ENCODE measurements at places on chromosomes 5 and 9.

DNA sequence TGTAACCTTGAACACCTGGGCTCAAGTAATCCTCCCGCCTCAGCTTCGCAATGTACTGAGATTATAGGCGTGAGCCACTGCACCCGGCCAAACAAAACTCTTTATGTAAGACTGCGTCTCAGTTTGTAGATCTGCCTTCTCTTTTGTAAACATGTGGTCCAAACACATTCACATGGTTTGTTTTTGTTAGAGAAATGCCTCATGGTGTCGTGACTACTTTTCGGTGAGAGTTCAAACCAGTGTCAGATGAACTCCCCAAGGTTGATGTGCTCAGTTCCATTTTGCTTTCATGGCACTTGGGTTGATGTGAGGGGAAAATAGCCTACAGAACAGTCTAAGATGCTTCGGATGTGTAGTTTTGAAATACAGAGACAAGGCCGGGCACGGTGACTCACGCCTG is 231.6 kb downstream of the GOLPH3 start:
- DNase-seq = no peak

DNA sequence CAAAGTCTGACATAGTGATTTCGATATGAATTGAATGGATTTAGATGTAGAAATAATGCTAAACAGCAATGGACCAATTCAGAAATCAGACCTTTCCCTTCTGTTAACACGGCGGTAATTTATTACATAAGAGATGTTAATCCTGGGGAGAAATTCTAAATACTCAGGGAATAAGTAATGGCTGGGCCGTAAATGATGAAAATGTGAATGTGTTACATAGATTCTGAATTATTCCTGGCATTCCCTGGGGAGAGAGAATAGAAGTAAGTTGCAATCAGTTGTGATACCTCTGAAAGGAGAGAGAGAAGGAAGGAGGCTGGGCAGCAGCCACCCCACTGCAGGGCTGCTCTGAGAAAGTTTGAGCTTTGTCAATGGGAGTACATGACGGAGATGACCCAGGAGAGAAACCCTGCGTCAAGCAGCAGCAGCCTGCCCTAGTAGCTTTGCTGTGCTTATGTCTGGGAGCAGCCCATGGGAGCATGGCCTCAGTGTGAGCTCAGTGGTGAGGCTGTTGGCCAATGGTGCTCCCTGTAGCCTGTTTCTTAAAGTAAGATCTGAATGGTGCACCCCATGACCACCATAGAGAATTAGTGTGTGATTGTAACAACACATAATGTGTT is 420.1 kb downstream of the MTRR start:
- DNase-seq = no peak

DNA sequence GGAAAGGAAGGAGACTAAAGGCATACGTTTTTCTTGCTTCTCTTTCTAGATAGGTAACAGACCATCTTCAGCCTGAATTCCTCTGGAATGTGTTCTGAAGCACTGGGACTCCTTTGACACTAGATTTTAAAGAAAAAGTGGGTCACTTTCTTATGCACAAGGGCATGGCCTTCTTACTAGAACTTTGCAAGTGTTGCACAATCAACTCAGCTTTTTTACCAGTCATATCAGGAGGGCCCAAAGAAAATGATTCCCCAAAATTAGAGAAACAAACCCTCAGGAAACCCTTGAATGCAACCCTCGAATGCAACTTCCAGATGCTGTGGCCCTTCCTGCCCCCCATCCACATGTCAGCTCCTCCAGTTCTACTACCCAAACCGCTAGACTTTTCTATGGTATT is 93.9 kb downstream of the YTHDC2 start:
- DNase-seq = no peak

GRCh38 chr5:171310212-171310818 is 1.3 kb downstream of the TLX3 start:
- no peak for DNase-seq

DNA sequence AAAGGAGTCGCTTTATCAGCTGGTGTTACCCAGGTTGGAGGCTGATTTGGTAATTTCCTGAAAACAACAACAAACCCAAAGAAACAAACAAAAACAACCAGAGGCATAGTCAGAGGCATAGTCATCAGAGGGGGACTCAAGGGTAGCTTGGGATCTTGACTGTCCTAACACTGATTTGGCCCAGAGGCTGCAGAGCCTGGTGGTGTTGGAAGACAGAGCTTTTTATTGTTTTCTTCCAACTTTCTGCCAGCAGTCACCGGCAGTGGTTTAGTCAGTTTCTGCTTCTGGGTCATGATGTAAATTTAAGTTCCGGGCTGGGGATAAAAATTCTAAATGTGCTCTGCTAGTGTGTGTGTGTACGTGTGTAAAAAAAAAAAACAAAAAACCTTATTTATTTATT is 23.5 kb upstream of the NKX2-5 start:
- DNase-seq = no peak

DNA sequence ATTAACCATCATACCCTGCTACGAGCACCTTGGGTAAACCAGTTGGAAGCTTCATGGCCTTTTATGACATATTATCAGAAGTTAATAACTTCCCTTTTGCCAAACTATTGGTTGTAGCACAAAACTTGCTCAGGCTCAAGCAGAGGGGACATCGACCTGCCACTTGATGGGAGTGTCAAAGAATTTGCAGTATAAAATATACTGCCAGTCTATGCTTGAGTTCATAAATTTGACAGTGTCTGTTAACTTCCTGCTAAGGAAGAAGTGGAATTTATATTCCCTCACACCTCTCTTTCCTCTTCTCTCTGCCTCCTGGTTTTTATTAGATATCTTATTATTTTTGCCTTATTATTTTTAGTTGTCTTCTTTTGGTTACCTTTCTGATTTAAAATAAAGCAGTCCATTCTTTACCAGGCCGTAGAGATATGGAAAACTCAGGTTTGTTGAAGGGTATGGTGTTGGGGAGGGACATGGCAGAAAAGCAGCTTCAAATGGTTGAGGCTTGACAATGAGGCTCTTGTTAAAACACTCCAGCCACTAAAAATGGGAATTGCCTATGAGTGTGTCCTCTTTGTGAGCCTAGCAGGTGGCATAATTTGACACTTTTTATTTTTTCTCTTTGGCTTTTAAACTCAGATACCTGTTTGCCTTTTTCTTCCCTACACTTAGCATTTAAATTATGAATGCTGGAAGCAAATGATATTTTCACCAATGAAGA is 298.0 kb downstream of the DOCK8 start:
- DNase-seq = no peak

GRCh38 chr9:18442629-18443491 is 31.1 kb upstream of the ADAMTSL1 start:
- peak; percentile 7 for DNase-seq

- no peak for DNase-seq
Measured at GRCh38 chr9:134618833-134619447, 22.7 kb upstream of the COL5A1 start.

DNA sequence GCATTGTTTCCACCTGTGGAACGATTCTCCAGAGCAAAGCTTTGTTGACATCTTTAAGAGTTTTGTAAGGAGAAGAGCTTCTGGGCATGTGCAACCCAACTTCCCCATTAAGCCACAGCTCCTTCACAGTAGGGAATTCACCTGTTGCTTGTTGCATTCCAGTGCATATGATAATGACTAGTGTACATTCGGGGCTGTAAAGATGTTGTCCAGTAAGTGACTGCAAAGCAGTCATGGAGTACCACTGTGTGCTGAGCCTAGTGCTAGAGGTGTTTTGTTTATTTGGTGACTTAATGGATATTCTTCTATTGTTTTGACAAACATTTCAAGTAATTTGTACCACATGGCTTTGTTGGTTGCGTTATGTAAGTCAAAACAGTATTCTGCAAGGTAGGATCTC is 12.8 kb downstream of the UGCG start:
- DNase-seq = no peak

- no peak for DNase-seq
Measured at GRCh38 chr9:124846969-124847368, 6.3 kb upstream of the WDR38 start.

DNA sequence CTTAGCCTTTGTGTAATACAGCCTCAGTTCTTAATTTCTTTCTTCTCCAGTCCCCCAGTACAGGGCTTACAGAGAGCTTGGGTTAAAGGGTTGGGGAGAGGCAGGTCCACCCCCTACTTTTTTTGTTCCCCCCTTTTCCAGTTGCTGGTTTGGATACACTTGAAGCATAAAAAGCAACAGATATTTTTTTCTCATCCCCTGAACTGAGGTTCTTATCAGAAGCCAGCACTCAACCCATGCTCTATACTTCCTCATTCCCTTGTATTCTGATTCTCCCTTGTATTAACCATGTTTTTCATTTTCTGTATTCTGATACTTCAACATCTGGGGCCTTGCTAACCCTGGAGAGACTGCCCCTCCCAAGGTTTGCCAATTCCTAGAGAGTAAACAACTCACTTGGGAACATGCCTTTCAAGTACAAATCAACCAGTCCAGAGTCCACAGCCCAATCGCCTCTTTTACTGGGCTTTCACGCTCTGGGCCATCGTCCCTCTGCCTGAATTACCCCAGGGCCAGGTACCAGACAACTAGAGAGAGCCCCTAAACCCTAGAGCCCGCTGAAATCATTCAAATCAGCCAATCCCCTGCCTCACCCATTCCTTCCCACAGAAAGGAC is 333.4 kb upstream of the PUM3 start:
- DNase-seq = no peak

GRCh38 chr9:3043369-3043768 is 199.5 kb upstream of the PUM3 start:
- no peak for DNase-seq

GRCh38 chr9:124188331-124189110 is 69.2 kb upstream of the NEK6 start:
- DNase-seq = no peak

DNA sequence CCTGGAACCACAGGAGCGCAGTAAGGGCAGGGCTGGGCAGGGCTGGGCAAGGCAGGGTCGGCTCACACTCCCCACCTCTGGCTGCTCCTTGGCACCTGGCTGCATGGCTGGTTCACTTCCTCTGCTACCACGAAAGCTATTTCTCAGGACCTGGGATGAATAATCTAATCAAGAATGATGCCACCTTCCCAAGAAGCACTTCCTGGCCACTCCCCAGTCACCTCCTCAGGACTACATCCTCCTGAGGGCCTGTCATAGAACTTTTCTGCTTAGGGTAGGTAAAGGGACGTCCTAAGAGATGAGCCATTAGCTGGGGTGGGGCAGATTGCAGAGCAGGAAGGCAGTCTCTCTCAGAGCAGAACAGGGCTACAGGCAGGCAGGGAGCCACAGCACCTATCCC is 288.2 kb upstream of the MAP3K1 start:
- DNase-seq = no peak

DNA sequence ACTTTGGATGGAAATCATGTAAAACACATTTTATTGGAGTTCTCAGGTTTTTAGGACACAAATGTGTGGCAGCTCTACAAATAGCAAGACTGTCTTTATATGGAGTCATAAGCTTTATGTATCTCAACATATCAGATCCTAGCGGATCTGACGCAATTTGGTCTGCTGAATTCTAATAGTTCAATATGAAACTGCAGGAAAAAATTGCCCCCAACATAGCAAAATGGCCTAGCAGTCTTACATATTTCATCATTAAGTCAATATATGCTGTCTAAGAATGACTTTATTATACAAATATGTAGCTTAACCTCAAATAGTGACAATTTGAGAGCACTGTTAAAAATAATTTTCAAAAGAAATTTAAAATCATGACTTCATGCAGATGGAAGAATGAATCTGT is 244.3 kb downstream of the TAF11L14 start:
- DNase-seq = no peak

DNA sequence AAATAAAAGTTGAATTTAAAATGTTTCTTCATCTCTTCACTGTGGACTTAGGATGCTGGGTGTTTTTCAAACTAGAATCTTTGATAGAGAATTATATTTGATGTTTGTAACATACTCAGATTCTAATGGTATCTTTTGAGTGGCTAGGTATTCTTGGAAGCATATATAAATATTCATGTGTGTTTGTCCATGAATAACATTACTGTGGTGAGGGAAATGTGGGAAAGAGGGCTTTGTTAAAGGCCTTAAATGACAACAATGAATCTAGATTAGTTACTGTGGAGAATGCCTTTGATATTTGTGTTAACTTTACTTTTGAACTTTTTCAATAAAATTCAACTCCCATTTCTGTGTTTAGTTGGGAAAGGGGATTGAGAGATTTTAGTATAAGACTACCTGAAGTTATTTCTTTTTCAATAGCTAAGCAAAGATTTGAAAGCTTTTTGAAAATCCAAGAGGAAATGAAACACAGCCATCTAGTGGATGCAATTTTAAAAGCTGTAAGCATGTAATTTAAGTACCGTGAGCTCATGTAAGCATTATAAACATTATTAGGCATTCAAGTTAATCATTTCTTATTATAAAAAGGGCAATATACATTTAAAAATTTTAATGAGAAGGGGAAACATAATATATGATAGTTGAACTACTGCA is 69.6 kb downstream of the CCDC171 start:
- DNase-seq = no peak

- no peak for DNase-seq
Measured at GRCh38 chr9:76561900-76562299, 102.9 kb downstream of the GCNT1 start.

- DNase-seq = no peak
Measured at GRCh38 chr9:6105738-6106137, 90.3 kb upstream of the RANBP6 start.

GRCh38 chr9:95725045-95725444 is 150.4 kb upstream of the ERCC6L2 start:
- DNase-seq = no peak

GRCh38 chr5:136208916-136209315 is 16.0 kb upstream of the SMIM32 start:
- no peak for DNase-seq

DNA sequence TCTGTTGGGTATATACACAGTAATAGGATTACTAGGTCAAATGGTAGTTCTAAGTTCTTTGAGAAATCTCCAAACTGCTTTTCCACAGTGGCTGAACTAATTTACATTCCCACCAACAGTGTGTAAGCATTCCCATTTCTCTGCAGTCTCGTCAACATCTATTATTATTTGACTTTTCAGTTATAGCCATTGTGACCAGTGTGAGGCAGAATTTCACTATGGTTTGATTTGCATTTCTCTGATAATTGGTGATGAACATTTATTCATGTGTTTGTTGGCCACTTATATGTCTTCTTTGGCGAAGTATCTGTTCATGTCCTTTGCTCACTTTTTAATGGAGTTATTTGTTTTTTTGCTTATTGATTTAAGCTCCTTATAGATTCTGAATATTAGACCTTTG is 596.2 kb upstream of the DAB2 start:
- DNase-seq = no peak

All from stimulated activated CD8-positive, alpha-beta memory T cell treated with anti-CD3 and anti-CD28 coated beads, Interleukin-7, amount 100 ng/mL, for 1 hour (primary cell).